Thoracic aorta (tissue), 2 donors: ENCODE measurements at places on chromosomes 7 and 10.
A peak's percentile ranks its signal among the peaks of the same experiment; 100 is the strongest.

DNA sequence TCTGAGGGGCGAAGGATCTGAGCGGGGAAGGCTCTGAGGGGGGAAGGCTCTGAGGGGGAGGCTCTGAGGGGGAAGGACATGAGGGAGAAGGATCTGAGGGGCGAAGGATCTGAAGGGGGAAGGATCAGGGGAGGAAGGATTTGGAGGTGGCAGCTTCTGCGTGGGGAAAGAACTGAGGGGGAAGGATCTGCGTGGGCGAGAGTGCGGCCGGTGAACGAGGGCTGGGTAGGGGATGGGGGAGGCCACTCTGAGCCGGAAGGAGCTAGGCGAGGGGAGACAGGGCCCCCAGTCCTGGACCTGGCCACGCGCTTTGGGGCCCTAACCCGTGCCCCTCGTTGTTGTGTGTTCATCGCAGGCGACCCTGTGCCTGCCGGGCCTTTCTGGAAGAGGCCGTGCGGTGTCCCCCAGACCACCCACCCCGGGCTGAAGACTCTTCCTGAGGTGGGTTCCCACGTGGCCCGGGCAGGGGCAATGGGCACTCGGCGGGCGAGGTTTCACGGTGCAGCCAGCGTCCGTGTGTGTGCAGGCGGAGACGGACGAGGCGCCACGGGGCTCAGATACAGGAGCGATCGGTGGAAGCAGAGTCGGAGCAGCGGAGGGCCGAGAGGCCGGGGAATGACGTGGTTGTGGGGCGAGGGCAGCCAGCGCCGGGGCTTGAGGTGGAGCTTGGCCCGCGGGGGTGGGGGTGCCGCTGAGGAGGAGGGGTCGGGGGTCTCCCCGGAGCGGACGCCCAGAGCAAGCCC is 2.0 kb downstream of the CALY start:
- DNase-seq: no peak

GRCh38 chr7:94907811-94908322 is 473 bp downstream of the PPP1R9A start:
- no peak for DNase-seq

GRCh38 chr10:84762754-84763394 is 434.5 kb downstream of the CCSER2 start:
- DNase-seq: no peak

GRCh38 chr7:46725838-46726237 is 804.8 kb upstream of the IGFBP3 start:
- DNase-seq: no peak

DNA sequence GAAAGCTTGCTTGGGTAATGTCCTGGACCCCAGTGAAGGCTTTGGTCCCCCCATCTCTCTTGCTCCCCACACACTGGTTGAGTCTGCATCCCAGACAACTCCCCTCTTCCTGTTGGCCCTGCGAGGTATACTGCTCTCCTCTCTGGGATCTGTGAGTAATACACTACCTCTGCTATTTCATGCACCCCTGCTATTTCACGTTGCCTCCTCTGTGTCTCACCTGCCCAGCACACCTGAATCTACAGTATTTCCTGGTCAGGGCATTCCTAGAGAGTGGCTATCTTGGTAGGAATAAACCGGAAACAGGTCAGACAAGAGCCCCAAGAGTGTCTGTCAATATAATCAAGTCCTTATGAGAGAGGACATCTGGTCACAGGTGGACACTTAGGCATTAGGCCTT is 114.3 kb upstream of the ODAD2 start:
- no peak for DNase-seq

DNA sequence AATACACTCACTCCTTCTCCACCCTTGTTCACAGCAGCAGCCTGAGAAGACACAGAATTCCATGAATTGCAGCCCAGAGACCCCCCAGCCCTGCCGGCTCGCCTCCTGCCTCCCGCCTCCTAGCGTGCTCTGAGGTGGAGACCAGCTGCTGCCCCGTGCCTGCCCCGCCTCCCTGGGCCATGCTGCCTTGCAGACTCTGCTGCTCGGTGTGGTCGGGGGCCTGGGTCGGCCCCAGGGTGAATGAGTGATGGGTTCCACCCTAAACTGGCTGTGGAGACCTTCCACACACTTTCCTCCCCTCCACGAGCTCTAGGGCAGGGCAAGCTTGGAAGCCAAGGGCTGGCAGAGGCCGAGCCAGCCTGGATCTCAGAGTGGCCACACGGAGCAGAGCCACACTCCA is 479.3 kb downstream of the DNAJB6 start:
- no peak for DNase-seq

DNA sequence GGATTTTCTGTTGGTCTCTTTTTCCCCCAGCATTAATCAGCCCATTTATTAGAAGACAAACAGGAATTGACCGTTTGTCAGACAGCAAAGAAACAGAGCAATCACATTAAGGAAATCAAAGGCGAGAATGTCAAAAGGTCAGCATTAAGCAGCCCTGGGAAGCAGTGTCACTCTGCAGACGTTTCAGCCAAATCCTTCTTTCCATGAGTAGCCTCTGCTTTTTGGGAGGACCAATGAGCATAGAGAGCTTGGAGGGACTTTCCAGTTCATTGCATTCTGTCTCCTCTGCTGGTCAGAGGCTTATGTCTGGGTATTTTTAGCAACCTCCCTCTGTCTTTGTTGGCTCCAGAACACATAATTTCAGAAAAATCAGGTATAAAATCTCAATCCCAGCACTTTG is 481.4 kb downstream of the GALNT17 start:
- DNase-seq: no peak

DNA sequence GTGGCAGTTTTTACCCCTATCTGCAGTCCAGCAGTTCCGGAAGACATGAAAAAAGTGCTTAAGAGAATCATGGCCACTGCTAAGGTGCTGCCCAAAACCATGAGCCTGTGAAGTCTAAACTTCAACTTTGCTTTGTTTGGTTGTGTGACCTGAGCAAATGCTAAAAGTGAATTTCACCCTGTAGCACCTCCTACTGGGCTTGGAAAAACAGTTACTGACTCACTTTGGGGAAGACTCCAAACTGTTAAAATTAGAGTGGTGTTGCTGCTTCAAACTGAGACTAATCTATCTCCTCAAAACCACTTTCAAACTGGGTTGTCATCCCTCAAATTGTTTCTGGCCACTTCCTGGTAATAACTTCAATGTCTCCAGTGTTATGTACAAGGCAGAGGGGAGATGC is 21.3 kb downstream of the MKX start:
- no peak for DNase-seq

DNA sequence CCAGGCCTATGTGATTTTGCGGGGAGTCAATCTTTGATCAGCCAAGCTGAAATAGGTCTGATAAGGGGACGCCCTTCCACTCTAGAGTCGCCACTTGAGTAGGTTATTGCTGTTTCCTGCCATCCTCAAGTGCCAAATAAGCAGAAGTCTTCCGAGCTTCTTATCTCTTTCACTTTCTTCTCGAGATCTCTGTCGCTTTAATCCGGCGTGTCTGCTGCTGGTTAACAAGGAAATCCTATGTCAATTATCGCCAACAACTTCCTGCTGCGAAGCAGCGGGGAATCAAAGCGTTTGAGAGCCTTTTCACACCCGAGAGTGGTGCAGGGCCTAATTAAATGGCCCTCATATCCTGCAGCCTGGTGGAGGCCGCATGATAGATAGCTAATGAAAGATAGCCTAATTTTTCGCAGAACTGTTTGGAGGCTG is 215.9 kb downstream of the RAB11FIP2 start:
- no peak for DNase-seq

DNA sequence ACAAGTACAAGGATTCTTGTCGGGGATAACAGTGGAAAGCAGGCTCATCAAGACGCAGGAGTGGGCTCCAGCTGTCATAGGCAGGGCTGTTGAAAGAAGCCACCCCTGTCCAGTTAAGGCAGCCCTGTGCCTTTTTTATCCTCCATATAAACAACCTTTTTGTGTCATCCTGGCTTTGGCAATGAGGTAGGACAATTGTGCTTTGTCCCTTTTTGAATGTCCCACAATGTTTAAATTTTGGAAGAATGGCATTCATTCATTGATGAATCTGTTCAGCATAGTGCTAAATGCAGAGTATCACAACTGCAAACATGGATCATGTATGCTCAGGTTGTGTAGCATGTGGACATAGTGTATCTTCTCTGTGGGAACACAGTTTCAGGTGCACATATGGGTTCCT is 66.7 kb downstream of the UBE3C start:
- no peak for DNase-seq

DNA sequence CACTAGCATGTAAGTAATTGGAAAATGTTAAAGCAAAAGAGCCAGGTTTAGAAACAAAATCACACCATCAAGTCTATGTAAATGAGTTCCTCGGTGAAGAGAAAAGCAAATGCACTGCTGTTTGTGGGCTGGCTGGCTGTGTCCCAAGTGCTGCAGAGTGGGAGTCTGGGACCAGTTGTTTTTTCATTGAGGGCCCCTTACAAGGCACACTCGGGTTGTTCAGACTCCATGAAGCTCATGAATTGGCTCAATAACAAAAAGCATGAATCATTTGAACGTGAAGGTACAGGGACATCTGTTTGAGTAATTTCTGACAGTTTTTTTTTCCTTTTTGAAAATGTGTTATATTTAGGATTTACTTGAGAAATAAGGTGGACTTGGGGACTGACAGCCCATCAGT is 28.0 kb downstream of the GRK5 start:
- no peak for DNase-seq

GRCh38 chr7:132181371-132181770 is 394.9 kb downstream of the PLXNA4 start:
- no peak for DNase-seq

GRCh38 chr7:27567266-27567665 is 95.4 kb downstream of the HIBADH start:
- DNase-seq: no peak

- DNase-seq: peak; percentile 35
These were observed 193.2 kb downstream of the MYOF start for GRCh38 chr10:93288679-93289634.

DNA sequence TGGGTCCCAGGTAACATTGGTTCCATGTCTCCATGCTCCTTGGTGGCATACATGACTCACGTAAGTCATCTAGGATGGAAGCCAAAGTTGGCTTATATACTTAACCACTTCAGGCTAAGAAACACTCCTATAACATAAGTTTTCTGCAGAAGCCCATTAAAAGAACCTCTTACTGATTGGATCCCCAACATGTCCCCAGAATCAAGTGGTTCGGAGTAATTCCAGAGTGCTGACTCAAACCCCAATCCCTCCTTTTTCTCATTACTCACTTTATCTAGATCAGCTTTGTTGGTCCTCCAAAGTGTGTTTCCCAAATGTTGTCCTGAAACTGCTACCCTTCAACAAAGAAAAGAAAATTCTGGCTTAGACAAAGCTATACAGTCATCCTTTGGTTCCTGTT is 10.1 kb upstream of the ATOH7 start:
- DNase-seq: no peak

DNA sequence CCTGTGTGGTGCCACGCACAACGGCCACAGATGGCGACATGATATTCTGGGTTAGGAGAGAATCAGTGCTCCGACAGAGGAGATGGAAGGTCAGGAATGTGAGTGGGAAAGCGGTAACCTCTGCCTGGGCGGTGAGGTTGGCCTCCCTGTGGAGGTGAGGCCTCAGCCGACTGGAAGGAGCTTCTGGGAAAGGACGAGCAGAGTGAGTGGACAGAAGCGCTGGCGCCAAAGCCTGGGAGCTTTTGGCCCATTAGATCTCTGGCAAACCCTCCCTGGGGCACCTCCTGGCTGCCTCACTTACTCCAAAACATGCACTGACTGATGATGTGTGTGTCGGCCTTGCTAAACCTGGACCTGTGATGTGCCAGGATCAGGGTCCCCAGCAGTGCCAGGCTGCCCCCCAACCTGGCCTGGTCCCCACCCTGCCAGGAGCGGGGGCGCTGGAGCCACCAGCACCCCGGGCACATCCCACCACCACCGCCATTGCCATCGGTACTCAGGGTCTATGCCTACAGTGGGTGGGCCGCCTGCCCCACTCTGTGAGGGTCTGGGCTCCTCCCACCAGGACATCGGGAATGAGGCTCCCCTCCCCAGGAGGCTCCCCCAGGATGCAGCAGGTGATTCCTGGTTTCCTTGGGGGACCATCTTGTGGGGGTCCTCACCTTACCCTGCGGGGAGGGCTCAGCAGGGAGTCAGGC is 51.0 kb downstream of the RASGEF1A start:
- DNase-seq: no peak

DNA sequence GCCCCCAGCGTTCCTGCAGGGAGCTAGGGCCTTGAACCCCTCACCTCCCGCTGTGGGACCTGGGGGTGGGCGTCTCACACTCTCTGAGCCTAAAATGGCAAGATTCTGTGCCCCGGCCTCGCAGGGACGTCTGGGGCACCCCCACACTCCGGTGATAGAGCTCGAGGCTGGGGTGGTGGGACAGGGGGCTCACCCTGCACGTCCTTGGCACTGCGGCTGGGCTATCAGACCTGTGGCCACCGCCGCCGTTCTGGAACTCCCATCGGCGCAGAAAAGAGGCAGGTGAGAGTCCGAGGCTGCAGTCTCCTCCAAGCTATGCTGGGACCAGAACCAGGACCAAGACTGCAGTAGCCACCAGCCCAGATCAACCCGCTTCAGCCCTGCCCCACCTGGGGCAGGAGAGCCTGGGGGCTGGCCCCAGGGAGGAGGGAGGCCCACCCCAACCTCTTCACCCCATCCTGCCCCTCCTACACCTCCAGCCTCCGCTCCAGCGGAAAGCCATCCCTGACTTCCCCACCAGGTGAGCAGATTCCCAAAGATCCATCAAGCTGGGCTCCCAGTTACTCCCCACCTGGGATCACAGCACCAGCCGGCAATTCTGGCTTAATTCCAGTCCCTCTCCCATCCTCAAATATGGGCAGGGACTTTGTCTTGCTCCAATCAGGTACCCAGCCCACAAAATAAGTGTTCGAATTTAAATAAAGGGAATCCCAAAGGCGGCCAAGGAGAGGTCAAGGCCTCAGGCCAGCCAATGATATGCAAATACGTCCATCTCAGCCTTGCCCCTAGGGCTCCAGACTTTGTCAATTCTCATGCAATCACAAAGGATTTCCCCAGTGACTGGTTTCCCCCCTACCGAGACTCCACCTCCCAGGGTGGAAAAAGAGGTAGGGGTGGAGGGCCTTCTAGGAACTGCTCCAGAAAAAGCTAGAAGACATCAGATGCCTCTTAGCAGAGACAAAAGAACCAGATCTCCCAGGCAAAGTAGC is 16.4 kb downstream of the TNRC18 start:
- no peak for DNase-seq

DNA sequence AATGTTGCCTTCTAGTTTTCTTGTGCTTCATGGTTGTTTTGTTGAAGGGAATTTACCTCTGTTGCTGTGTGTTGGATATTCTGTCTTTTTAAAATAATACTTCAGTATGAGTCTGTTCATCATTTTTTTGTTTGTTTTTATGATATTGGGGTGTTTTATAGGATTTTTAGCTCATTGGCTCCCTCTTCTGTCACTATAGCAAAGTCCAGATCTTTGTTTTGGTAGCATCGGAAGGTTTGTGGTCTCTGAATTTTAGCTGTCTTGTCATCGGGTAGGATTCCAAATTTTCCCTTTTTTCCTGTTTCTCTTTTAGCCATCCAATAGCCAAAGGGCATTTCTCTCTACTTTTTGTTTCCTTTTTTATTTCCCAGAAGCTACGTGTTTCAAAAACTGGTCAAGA is 91.4 kb downstream of the EXOC4 start:
- DNase-seq: no peak

GRCh38 chr10:29880856-29881255 is 178.5 kb downstream of the JCAD start:
- DNase-seq: no peak

- no peak for DNase-seq
These were observed 597.5 kb upstream of the PCDH15 start for GRCh38 chr10:55398497-55398882.
